Activated naive CD4-positive, alpha-beta T cell (primary cell): ENCODE measurements at places on chromosomes 2 and 18.

- no peak for DNase-seq
These were observed 13.3 kb downstream of the CHMP1B start for GRCh38 chr18:11864471-11864870.

GRCh38 chr18:6069103-6069502, 173.8 kb upstream of the TMEM200C start:
- no peak for DNase-seq

DNA sequence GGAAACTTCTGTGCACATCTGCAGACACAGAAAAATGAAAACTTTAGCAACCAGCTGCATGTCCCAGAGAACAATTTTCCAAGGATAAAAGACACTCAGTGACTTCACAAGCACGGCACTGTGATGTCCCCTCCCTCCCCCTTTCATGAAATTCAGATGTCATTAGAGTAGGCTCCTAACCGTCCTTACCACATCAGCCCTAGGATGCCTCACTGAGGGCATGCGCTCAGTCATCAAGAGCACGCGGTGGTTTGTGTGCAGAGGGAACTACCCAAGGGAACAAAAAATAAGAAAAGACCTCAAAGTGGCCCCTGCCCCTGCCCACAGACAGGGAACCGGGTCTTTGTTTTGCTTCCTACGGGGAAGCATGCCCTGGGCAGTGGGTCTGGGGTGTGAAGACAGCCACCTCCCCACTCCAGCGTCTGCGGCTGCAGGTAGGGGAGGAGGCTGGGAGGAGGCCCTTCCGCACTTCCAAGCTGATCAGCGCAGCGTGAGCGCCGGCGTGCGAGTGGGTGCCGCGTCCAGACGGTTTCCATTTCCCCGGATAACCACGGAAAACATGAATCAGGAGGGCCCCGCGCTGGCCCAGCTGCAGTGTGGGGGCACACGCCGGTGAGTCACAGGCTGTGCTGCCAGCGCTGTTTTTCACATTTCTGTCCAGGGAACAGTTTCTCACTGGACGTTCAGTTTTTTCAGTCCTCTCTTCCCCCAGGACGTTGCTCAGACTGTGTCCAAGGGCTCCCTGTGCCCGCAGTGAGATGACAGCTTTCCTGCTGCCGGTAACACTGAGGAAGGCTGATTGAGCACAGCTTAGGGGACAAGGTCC, 70.6 kb downstream of the COPS8 start:
- DNase-seq: no peak

DNA sequence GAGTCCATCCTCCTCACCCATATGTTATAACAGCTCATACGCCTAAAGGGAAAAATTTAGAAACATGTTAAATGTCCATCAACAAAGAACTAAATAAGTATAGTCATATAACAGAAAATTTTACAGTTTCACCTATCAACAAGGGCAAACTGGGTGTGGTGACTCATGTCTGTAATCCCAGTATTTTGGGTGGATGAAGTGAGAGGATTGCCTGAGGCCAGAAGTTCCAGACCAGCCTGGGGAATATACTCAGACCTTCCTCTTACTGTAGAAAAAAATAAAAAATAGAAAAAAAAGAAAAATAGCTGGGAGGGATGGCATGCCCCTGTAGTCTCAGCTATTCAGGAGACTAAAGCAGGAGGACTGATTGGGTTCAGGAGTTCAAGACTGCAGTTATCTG, 48.3 kb upstream of the GULP1 start:
- DNase-seq: no peak

- DNase-seq: no peak
These were observed 50.6 kb downstream of the DPYSL5 start for GRCh38 chr2:26898480-26899078.

GRCh38 chr2:169767243-169767888, 31.3 kb upstream of the SSB start:
- DNase-seq: no peak

DNA sequence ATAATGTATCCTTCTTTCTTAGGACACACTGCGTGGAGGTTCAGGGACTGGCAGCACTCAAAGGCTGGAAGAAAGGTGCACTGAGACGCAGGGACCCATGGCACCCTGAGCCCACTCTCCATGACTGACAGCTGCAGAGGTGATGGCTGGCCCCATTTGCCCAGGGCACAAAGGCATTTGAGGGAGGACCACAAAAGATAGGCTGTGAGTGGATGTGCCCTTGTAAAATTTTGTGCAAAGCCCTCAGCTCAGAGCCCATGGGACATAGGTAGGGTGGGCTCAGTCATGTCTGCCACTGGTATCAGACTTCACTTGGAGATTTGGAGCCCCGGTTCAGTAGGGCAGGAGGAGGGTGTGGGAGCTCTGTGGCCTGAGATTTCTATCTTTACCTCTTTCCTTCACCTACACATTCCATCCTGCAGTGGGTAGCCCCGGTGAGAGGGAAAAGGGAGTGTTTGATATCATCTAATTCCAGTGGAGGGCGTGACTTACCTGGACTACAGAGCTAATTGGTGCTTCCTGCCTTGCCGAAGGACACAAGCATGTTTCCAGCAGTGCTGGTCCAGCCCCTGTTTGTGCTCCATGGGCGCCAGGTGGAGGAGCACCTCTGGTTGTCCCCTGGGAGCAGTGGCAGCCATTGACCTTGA, 312.2 kb downstream of the EN1 start:
- no peak for DNase-seq

- no peak for DNase-seq
These were observed 24.7 kb upstream of the NAGK start for GRCh38 chr2:71043531-71044407.

DNA sequence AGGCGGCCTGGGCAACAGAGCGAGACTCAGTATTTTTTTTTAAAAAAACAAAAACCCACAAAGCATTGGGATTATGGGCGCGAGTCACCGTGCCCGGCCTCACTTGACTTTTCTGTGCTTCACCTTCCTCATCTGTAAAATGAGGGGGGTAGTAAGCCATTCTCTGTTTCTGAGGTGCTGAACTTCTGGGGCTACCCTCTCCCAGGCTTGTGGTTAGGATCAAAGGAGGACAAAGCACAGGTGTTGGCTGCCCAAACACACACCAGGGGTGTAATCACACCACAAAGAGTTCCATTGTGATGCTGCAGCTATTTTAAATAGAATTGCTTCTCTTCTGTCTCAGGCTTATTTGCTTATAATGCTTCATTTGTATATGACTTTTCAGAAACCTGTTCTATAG, 35.8 kb upstream of the INHBB start:
- no peak for DNase-seq

DNA sequence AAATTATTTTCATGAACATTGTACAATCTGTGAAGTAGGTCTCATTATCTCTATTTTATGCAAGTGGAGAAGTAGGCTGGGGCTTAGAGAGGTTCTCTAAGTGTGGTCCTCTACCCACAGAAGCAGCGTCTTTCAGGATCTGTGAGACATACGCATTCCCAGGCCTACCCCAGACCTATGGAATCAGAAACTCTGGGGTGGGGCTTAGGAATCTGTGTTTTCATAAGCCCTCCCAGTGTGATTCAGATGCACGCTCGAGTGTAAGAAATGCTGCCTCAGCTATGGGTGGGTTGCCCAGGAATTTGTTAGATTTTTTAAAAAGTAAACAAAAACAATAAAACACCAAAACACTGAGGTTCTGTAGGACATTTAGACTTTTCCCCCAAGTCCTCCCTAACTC, 14.8 kb upstream of the ZAP70 start:
- no peak for DNase-seq

DNA sequence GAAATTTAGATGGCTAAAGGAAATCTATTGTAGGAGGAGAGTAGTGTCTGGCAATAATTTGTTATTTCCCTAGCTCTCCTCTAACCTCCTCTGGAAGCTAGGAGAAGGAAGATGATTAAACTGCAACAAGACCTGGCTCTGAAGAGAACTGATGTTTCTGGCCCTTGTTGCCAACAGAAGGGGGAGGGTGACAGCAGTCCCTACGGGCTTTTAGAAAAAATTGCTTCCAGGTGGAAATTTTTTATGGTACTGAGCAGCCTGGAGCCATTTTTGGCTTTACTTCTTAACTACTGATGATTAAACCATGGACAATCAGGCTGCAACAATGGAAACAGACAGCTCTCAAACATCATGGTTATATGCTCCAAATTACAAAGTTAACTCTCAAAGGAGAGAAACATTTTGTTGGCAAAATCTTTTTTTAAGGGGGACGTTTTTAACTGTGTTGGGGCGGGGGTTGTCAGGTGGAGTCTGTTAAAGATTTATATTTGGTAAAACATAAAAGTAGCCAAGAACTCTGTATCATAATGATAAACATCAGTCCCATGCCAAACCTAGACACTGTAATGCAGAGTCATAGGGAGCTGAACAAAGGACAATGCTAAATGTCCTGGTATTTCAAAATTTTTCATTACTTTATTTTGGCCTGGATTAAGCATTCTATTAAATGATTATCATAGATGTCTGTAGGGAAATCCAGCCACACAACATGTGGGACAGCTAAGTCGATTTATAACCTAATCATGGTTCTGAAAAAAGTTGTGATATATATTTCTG, 70.0 kb downstream of the EXOC6B start:
- no peak for DNase-seq

DNA sequence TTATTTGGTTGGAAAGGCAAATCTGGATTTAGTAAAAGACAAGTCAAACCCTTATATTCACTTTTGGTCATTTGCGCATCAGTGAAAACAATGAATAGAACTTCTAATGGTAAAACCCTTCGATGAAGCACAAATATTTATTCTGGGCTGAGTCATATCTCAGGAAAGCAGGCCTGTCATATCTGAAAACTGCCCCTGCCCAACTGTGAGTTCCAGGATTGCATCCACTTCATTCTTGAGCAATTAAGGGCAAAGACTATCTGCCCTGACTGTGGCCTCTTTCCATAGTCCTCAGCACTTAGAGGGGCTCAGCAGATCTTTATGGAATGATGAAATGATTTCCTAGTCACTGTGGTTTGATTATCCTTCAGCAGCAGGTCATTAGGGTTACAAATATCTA, 795.2 kb upstream of the ID2 start:
- DNase-seq: no peak
